ENCODE measurements at places on chromosomes 13 and 19.

DNA sequence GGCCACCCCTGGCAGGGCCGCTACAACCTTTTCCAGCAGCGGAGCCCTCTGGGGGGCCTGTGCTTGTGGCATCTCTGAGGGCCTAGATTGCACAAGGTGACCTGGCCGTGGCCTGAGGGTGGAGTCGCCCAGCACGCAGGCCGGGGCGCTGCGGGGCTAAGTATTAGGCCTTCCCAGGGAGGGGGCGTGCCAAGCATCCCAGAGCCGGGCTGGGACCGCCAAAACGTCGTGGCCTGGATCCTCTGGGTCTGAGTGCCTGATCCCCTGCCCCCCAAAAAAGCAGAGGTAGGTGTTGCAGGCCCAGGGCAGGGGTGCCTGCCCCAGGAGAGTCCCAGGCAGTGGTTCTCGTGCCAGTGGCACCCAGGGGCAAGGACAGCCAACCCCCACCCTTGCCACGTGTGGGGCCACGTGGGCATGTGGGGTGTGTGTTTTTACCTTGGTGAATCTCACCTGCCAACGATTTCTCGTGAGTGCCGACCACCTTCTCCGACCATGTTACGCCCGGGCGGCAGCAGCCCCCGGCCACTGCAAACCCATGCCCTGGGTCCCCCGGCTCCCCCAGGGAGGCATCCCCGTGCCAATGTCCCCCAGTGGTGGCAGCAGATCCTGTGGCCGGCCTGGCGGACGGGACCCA, 12.6 kb upstream of the GNA15 start:
- no peak for DNase-seq

DNA sequence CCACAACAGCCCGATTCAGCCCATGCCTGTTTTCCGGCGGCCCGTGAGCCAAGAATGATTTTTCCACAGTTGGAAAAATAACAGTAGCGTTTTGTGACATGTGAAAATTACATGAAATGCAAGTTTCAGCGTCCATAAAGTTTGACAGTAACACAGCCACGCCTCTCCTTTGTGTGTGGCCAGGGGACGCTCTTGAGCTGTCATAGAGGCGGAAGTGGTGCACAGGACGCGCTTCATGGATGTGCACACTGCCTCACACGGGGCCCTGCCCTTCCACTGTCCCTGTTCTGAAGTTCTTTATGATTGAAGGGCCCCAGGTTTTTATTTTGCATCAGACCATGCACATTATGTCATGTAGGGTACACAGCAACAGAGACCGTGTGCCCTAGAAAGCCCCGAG, 12.4 kb upstream of the ELAVL1 start:
- no peak for DNase-seq

DNA sequence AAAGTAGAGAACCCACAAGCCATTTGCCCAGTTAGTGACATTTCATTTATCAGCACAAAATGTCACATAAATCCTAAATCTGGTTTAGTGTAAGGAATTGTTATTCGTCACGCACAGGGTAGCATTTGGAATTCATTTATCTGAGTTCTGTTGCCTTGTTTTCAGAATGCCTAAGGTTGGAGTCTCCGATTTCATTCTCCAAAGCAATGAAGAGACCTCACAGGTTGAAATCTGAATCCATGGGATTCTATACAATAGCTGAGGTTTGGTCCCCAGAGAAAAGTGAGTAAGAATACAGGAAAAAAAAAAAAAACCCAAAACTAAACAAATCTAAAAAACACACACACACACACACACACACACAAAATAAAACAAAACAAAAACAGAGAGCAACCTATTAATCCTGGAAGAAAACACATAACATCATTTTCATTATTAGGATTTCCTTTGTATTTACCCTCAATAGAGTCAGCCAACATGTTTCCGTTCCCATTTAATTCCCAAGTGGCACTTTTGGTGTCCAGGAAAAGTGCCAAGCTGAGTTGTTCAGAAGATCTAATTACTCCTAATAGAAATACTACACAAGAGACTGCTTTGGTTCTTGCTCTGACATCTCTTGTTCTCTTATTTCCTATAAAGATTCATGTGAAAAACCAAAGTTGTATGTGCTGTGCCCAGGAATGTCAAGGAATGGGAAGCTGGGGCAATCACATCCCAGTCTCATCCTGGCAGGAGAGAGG, 36.2 kb upstream of the LRCH1 start:
- DNase-seq, result no peak

- DNase-seq, result no peak
Measured at GRCh38 chr19:50803633-50804419, 13.6 kb downstream of the ACP4 start.

DNA sequence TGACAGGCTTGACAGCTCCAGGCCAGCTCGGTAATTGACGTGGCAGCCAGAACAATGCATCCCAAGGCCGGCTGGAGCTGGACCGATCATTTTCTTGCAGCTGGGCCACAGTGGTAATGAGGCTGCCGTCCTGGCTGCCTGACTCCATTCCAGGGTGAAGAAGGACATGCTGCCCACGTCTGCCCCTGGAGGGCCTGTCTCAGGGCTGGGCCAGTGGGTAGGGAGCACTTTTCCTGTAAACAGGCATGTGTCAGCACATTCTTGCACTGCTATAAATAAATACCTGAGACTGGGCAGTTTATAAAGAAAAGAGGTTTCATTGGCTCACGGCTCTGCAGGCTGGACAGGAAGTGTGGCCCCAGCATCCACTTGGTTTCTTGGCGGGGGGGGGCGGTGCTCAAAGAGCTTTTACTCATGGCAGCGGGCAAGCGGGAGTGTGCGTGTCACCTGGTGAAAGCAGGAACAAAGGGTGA, 38.1 kb upstream of the KCTD15 start:
- no peak for DNase-seq

- DNase-seq, result no peak
Measured at GRCh38 chr13:45473627-45474026, 8.9 kb downstream of the COG3 start.

DNA sequence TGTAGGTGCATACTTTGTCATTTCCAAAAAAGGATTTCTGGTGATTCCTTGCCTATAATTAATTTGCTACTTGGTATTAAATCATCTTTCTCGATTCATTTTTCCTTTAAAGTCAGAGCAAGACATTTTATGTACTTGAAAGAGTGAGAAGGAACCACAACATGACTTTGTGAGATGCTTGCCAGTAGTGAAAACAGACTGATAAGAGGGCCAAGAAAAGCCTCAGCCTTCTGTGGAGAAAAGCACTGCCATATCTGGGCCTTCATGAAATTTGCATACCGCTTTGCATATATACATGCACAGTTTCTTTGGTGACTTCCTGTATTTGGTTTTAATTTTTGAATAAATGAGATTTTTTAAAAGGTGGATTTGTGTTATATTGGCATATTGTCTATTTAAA, 128.4 kb downstream of the CDK8 start:
- no peak for DNase-seq

DNA sequence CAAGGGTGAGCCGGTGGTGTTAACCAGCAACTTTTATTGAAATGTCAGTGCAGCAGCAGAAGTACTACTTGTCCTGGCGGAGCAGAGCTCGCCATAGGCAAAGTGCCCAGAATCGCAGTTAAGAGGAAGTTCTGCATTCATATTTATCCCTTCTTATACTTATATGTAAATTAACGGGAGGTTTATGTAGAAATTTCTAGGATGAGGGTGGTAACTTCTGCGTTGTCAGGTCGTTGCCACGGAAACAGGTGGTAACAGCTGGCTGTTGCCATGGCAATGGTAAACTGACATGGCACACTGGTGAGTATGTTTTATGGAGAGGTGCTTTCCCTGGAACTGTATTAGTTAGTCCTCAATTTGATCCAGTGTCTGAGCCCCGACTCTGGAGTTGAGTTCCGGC, 2494.9 kb upstream of the PCDH20 start:
- DNase-seq, result no peak

DNA sequence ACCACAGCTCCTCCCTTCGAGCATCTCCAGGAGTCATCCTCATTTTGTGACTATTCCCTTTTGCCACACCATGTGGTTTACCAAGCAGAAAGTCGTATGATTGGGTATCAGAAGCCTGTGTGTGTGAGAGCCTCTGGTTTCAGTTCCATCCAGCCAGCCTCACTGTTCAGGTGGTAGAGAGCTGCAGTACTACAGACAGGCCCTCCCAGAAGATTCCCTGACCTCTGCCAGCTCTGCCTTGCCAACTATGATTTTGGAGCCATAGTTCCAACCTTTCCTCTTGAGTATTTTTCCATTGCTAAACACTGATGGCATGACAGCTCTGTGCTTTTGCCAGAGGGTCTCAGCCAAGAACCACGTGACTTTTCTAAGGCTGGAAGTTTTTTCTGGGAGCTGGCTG, 82.5 kb downstream of the DHRS12 start:
- DNase-seq, result no peak

- no peak for DNase-seq
Measured at GRCh38 chr13:101120007-101120406, 296.3 kb downstream of the NALCN start.

- no peak for DNase-seq
Measured at GRCh38 chr13:95842898-95843297, 166.0 kb downstream of the DNAJC3 start.

GRCh38 chr13:49985129-49985528, 11.7 kb upstream of the TRIM13 start:
- no peak for DNase-seq

DNA sequence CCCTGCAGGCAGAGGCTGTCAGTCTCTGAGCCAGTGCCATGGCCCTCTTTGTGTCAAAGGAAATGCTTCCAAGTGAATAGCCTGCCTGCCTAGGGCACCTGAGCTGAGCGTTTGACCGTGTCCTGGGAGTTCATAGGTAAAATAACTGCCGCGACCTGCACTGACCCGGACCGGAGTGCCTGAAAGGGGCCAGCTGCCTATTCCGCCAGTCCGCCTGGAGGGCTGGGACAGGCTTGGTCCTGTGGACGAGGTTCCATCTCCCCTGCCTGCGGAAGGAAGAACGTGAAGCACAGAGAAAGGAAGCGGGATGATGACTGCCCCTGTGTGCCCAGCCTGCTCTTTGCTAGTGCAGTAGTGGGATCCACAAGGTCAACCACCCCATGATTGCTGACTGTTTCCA, 17.5 kb upstream of the ZNF492 start:
- no peak for DNase-seq

DNA sequence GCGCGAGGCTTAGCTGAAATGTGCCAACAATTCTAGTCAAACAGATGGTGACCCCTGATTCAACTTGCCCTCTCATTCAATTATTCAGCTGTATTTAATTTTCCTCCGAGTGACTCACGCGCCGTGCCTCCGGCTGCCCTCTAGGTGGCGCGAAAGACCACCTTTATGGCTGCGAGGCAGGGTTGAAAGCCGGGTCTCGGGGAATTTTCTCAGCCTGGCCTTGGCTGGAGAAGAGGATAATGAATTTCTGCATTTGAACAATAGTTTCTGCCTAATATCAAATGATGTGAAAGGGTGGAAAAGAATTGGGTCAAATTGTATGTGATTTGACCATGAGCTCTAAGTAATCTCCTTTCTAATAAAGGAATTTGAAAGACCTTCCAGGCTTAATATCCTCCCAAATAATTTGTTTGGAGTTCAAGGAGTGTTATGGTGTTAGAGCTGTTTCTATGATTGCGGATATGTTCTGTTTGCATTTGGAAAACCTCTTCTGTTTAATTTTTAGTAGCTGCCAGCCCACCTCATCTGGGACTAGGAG, 310.9 kb downstream of the ZNF536 start:
- DNase-seq, result peak; percentile 19

DNA sequence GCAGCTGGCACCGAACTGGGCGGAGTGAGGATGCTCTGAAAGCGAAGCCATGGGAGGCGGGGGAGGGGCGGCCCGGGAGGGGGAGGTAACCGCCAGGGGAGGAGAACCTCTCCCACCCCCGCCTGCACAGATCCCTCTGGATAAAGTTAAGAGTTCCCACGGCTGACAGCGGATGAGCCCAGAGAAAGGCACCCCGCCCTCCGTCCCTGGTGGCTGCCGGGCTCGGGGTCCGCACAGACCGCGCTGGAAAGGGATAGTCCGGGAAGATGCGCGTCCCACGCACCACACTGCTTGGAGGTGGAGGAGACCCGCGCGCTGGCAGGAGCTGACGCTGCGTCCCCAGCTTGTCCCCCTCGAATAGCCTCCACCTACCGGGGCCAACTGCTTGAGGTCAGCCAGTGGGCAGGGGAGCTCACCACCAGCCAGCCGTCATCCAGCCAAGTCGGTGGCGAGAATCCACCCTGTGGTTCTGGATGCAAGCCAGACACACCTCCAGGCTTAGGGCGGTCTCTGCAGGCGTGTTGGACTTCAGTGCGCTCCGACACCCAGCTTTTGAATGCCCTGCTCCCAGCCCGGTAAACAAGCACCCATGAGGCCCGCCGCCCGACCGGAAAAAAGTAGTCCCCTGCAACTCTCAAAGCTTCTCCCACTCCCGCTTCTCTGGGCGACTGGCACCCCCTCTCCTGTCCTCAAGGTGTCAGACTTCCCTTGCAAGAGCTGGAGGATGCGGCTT, at the start of gene TRPC4:
TSS of gene TRPC4 (minus strand) at position 17 of the 733 bp plus-strand sequence. CDS start 86,439 bp downstream, outside the sequence.
- no peak for DNase-seq

DNA sequence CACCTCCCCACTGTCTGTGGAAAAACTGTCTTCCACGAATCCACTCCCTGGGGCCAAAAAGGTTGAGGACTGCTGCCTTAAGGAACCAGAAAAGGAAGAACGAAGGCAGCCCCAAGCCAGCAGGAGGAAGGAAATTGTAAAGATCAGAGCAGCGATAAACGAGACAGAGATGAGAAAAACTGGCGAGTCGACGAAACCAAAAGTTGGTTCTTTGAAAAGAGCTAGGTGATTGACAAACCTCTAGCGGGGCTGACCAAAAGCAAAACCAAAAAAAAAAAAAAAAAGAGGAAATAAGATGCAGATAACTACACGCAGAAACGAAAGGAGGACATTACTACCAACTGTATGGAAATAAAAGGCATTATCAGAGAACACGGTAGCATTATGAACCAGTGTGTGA, 76.9 kb downstream of the GADD45B start:
- DNase-seq, result peak; percentile 20

- DNase-seq, result no peak
Measured at GRCh38 chr19:14310055-14310454, 71.2 kb upstream of the ADGRE5 start.

- DNase-seq, result no peak
Measured at GRCh38 chr19:49645995-49646394, 4.0 kb downstream of the SCAF1 start.

DNA sequence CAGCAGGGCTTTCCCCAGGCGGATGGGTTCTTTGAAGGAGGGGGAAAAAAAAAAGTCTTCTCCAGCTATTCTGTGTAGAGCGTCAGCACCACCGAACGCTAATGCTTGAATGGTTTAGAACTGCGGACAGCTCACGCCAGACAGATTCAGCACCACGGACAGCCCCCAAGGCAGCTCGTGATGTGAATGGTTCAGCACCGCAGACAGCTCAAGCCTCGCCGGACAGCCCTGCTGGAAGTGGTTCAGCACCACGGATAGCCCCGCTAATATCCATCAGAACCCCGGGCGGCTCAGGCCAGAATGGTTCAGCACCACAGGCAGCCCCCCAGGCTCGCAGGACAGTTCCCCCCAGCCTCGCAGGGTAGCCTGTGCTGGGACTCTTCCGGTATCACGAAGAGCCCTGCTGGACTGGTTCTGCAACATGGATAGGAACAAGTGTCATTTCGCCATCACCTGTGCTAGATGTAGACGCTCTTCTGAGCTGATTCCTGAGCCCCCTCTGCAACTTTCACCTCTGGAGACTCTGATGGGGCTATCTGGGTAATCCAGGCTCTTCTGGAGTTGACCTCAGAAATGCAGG, 4.9 kb upstream of the SMIM17 start:
- DNase-seq, result no peak

GRCh38 chr19:18292810-18293641, 11.6 kb upstream of the JUND start:
- DNase-seq, result no peak
